ENCODE measurements at places on chromosomes 3 and 15. TPM values are rescaled to one million over a fixed set of nuclear protein-coding genes. Genes with fewer than 3 reads are reported as not detected.

Gene MEIS2
- 25.4 TPM for total RNA-seq

Gene CADM2
- 21.3 TPM for total RNA-seq

GRCh38 chr3:8589880-8590556 is 54.6 kb downstream of the SSUH2 start:
- no peaks in the 10 kb centered on the region for H3K4me1 ChIP-seq
- no peak overlapping the region for H3K4me3 ChIP-seq
- H3K36me3 ChIP-seq, result no peaks in the 10 kb centered on the region
- DNase-seq, result no peak
- H3K27ac ChIP-seq, result no peak overlapping the region
- no peaks in the 10 kb centered on the region for H3K27me3 ChIP-seq

Gene PRRT3
- total RNA-seq, result 1.5 TPM

All from transverse colon (tissue), 4 donors.